NCI-H2171 treated with DMSO at 0.1 percent for 48 hours (cell line): ENCODE measurements at places on chromosomes 13 and 19.

- DNase-seq = no peak
These were observed 8.9 kb upstream of the TMEM160 start for GRCh38 chr19:47057328-47057727.

- no peak for DNase-seq
These were observed 641 bp upstream of the SOX21 start for GRCh38 chr13:94712812-94713560.

DNA sequence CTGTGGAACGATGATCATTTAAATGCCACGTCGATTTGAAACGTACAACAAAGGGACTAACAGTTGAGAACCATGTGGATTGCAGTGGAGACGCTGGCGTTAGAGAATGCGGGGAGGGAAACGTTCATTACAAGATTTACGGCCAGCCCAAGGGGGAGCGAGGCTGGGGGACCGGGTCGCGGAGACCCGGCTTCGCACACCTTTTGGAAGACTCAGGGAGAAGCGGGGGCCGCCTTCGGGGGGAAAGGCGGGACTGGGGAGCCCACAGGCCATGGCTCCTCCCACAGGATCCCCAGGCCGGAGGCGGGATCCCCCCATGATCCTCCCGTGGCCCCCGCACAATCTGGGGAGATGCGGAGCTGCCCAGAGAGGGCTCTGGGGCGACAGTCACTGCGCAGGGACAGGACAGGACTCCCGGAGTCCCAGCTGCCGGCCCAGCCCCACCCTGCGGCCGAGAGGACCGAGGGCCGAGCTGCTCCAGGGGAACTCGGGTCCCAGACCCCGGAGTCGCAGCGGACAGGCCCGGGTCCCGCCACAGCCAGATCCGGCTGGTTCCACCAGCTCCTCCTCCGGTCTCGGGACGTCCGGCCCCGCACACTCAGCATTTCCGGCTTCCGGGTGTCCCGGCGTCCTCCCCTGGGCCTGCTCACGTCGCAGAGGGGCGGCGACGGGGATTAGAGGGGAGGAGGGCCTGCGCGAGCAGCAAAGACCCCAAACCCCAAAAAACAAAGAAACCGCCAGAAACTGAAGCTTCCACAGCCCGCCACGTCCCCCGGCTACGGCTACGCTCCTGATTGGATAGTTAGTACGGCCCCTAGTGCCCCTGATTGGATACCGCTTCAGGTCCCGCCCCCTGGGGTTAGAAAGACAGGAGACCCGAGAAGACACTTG is 21.1 kb upstream of the OR10H1 start:
- peak; percentile 88 for DNase-seq

DNA sequence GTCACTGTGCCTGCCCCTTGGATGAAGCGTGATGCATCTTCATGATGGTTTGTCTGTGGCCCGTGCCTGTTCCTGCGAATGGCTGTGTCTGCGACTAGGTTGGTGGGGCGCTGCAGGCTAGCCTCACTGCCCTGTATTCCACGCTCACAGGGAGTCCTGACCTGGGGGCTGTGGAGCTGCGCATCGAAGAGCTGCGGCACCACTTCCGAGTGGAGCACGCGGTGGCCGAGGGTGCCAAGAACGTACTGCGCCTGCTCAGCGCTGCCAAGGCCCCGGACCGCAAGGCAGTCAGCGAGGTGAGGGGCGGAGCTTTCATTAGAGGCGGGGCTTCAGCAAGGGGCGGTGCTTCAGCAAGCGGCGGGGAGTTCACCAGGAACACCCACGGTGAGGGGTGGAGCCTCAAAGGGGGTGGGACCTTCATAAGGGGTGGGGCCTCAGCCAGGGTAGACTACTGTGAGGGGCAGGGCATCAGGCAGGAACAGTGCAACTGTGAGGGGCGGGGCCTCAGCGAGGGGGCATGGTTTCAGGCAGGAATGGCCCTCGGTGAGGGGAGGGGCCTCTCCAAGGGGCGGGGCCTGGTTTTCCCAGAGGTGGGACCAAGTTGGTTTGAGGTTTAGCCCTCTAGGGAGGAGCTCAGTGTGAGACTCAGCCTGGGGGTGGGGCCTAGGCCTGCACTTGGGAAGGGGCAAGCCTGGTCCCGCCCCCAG is 17.2 kb downstream of the PKN1 start:
- DNase-seq = no peak

DNA sequence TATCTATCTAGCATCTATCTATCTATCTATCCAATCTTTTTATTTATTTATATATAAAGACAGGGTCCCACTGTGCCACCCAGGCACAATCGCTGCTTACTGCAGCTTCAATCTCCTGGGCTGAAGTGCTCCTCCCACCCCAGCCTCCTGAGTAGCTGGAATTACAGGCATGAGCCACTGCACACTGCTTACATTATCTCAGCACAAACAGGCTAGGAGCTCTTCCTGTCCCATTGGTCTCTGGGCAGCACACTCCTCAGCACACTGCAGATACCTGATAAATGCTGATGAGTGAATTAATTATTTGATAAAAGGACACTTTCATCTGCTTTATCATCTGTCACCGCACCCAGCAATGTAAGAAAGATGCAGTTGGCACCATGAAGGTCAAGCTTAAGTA is 16.1 kb downstream of the ZNF562 start:
- DNase-seq = no peak

DNA sequence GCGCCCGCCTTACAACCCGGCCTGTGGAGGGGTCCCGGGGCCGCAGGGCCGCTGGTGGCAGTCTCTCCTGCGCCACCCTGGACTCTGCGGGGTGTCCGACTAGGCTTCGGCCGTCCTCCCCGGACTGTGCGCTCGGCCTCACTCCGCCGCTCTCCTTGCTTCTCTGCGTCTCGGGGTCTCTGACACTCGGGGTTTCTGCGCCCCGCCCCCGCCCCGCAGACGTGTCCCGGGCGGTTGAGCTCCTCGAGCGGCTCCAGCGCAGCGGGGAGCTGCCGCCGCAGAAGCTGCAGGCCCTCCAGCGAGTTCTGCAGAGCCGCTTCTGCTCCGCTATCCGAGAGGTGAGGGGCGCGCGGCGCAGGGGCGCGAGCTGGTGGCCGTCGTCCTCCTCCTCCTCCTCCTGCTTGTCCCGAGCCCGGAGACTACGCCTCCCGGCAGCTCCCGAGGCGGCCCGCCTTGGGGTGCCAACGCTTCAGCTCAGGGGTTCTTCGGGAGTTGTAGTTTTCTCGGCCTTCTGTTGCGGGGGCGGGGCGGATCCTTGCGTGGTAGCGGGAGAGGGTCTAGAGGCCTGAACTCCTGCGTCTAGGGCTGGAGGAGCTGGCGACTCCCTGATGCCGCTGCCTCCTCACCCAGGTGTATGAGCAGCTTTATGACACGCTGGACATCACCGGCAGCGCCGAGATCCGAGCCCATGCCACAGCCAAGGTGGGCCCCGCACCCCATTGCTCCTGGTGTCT is 627 bp downstream of the LIN7B start:
- peak; percentile 67 for DNase-seq

- DNase-seq = no peak
These were observed 31.0 kb downstream of the CAPN12 start for GRCh38 chr19:38713227-38713649.

GRCh38 chr19:41933693-41934426 is 5.6 kb upstream of the ERFL start:
- DNase-seq = no peak

DNA sequence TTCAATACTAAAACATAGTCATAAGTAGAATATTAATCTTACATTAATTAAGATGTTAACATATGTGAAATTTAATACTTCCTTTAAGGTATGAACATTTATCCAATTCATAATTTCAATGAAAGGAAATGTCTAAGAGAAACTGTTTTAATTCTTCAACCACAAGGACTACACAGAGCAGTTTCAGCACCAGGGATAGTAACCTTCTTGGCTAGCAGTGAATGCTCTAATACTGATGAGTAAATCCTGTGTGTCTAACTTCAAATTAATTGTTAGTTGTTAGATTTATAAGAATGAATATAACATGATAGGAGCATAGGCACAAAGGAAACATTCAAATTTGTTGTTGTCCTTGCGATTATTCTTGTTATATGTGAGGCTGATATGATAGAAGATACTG is 15.6 kb upstream of the NBEA start:
- no peak for DNase-seq

GRCh38 chr13:102020611-102021216 is 381.1 kb downstream of the FGF14 start:
- DNase-seq = no peak

- no peak for DNase-seq
These were observed 192.9 kb downstream of the DIAPH3 start for GRCh38 chr13:59970847-59971246.

DNA sequence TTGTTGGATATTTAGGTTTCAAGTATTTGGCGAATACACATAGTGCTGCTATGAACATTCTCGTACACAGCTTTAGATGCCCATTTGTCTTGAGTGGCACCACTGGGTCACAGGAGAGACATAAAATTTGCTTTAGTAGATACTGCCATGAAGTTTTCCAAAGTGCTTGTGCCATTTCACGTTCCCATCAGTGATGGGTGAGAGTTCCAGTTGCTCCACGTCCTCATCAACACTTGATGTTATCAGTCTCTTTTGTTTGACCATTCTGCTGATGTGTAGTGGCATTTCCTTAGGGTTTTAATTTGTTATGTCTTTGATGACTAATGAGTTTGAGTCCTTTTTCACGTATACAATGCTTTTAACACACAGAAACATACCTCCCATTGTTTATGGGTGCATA is 11.0 kb downstream of the ZSWIM9 start:
- no peak for DNase-seq

DNA sequence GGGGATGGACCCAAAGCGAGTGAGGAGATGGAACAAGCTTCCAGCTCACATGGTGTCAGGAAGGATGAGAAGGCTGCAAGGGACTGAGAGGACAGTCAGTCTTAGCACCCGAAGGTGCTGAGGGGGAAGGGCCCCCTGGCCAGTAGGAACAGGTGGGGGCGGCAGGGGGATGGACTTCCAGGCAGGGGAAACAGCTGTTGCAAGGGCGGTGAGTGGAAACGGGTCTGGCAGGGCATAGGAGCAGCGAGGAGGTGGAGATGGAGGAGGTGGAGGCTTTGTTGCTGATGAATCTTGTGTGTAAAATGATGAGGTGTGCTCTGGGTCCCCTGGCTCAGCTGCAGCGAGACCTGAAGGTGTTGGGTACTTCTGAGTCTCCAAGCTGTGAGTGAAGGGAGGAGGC is 1.2 kb downstream of the MAP1S start:
- no peak for DNase-seq

- no peak for DNase-seq
These were observed 72.1 kb downstream of the KLF12 start for GRCh38 chr13:74061926-74062595.

DNA sequence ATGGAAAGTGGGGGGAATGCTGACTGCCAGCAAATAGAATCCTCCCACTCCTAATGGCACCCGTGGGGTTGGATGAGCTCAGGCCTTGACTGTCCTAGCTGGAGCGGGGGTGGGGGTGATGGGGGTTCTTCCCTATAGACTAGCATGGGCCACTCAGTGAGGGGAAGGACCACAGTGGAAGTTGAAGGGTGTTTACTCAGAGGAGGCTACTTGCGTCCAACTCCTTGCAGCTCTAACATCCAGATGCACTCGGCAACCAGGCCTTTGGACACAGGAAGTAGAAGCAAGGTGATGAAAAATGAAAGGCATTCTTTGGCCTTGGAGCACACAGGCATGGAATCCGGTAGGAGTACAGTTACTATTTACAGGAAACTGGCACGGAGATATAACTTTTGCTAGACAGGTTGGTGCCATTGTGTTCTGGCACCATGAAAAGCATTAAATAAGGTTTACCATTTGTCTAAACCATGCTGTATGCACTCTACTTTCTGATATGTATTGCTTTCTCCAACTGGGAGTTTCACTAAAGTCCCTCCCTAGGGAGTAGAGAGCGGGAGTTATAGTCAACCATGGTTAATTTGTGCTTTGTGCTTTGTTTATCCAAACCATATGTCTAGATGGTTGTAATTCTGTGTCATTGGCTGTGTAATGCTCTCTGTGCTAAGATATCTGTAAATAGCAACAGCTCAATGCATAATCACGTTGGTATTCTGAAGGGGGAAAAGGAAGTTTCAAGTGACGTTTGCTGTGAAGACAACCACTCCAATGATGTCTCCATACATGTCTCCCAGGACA is 125.3 kb downstream of the TSHZ3 start:
- DNase-seq = no peak

DNA sequence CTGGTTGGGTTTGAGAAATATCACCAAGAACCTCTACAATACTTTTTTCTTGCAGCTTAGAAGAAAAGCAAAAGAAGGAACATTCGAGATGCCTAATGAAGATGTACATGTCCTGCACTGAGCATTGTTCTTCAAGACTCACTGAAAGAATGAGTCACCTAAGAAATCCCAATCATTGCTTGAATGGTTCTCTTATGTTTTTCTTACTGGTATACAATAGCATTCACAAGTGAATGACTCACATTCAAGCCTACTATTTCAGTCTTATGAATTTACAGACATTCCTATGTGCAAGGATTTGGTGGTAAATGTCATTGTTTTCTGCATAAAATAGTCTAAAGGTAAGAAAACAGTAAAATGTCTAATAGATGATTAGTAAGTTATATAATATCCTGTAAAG is 594.6 kb downstream of the PCDH9 start:
- no peak for DNase-seq

- no peak for DNase-seq
These were observed 860.9 kb upstream of the SLITRK6 start for GRCh38 chr13:86660090-86660489.

DNA sequence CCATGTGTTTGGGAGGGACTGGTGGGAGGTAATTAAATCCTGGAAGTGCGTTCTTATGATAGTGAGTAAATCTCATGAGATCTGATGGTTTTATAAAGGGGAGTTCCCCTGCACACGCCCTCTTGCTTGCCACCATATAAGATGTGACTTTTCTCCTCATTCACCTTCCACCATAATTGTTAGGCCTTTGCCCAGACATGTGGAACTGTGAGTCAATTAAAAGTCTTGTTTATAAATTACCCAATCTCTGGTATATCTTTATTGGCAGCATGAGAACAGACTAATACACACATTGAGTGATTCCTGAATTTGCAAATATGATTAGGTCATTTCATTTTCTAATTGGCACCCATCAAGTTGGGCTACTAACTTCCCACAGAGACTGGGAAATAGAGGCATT is 977.2 kb downstream of the SLITRK1 start:
- no peak for DNase-seq

DNA sequence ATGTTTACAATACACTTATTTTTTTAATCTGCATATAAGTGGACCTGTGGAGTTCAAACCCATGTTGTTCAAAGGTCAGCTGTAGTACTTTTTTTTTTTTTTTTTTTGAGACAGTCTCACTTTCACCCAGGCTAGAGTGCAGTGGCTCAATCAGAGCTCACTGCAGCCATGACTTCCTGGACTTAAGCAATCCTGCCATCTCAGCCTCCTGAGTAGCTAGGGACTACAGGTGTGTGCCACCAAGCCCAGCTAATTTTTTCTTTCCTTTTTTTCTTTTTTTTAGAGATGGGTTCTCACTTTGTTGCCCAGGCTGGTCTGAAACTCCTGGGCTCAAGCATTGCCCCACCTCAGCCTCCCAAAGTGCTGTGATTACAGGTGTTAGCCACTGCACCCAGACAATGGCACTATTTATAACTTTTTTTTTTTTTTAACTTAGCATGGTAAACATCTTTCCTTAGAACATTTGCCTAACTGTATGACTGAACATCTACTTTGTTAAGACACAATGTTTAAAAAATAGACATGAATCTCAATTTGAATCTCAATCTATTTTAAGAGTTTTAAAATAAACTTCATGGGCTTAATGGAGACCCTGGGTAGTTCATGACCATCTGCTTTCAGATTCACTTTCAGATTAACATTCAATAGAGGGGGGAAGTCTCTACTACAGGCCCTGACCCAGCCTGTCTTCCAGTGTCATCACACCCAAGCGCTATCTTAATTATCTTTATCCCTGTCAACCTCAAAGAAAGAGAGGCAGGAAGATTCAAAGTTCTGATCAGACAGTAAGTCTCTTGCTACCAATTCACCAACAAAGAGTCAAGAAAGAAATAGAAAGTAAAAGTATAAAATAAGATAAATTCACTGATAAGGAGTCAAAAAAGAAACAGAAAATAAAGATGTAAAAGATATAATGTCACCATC is 97.7 kb upstream of the DOCK9 start:
- no peak for DNase-seq
